Forelimb muscle (tissue), 1 donor: ENCODE measurements at places on chromosomes 3 and 15. TPM values are rescaled to one million over a fixed set of nuclear protein-coding genes. Genes with fewer than 3 reads are reported as not detected.

Gene PDCD7
- polyA plus RNA-seq = 19.5 TPM

Gene ANO10
- 14.6 TPM for polyA plus RNA-seq

Gene GRAMD2A
- 2.5 TPM for polyA plus RNA-seq

Gene SMAD6
- 3.7 TPM for polyA plus RNA-seq

Gene ZBTB47
- polyA plus RNA-seq = 36.9 TPM

Gene RTP3
- 0.14 TPM for polyA plus RNA-seq

Gene THOC7
- polyA plus RNA-seq = 52.7 TPM

DNA sequence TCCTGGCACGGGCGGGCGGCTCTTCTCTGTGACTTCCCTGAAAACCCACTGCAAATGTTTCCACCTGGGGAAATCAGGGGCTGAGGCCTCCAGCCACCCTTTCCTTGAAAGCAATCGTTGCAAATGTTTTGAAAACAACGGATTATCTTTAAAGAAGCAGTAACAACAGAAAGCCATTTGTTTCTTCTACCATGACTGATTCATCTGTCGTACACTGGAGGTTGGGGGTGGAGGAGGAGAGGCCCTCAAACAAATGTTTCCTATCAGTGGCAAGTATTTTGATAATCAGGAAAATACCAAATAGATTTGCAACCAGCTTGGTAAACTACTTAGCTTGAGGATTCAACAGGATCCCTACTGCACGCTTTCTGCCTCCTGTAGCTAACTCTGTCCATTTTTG is 114.9 kb downstream of the PDZRN3 start:
- DNase-seq = no peak

- DNase-seq = no peak
Observed at GRCh38 chr3:134378384-134378783, 4.1 kb upstream of the AMOTL2 start.

DNA sequence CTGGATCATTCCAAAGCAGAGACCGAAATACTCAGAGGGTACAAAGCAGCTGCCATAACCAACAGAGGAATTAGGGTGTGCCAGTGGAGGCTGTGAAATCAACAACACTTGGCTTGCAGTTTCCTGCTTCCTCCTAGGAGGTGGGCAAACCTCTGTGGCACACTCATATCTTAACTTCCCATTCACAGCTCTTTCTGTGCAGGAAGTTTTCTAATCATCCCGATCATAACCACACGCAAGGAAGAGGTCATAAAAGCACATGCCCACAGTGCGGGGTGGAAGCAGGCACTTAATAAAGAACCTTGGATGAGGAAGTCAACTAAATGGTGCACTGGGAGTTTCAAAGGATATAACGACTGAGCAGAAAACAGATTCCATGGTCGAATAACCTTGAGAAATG is 5.1 kb downstream of the SCAMP2 start:
- no peak for DNase-seq

GRCh38 chr15:52636459-52636858 is 42.7 kb downstream of the ATOSA start:
- DNase-seq = no peak

- no peak for DNase-seq
Observed at GRCh38 chr15:69215314-69216035, 55.0 kb downstream of the GLCE start.

DNA sequence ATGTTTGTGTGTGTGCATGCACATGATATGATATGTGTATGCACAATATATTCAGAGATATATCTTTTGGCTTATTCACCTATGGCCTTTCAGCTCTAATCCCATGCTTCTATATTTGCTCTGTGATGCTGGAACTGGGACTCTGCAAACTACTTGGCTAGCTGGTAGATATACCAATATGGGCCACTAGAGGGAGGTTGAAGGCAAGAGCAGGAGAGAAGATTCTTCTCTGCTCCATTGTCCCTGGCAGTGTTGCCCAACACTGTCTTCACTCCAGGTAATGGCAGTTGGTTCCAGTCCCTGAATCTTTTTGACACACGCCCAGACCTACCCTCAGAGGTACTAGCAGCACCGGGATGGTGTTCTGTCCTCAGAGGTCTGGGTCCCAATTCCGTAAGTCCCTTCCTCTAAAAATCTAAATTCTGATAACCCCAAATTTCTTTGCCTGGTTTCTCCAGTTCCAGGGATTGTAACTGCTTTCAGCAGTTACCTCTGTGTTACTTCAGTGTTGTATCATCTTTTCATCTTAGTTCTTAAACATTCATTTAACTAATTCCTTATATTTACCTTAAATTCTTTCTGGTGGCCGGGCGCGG is 44.7 kb downstream of the GTPBP8 start:
- DNase-seq = no peak

DNA sequence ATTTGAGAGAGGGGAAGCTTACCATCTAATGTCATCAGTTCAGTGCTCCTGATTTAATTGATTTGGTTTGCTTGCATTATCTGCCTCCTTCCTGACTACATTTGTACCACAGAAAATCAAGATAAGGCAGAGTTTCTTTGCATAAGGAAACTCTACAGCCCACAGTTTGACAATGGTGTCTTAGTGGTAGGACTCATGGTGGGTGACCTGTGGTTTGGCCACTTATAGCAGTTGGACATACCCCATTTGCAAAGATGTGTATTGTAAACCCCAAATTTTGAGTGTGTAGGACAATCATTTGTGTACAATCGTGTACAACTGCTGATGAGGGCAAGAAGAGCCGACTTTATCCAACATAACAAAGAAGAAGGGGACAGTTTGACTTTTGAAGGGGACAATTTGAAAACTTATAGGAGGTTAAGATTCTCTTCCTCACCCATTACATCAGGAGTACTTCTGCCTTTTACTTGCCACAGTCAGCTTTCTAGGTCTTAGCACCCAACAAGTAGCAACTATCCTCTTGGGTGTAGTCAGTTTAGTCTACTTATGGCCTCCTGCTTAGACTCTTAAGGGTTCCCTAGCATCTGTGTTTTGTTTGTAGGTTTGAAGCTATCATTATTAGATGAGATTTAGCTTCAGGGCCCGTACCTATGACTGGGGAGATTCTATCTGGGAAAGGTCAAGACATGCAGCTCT is 6.2 kb downstream of the TGFBR2 start:
- no peak for DNase-seq

GRCh38 chr15:84669726-84670125 is 11.7 kb upstream of the NMB start:
- DNase-seq = no peak

DNA sequence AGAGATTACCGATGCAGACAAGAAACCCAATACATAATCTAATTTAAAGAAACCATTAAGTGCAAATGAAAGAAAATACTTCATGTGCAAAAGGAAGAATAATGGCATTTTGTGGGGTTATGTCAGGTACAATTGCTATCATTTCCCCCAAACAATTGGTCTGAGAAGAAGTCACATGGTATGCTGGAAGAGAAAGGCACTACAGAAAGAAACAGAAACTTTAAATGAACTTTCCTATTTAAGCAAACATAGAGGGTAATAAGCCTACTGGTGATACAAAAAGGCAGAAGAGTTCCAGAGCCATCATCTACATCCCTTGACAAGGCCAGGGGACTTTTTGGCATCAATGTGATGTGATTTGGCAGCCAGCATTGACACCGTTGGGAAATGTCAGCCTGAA is 302.4 kb upstream of the WNT5A start:
- DNase-seq = no peak

- no peak for DNase-seq
Observed at GRCh38 chr3:59472541-59472940, 422.7 kb upstream of the CFAP20DC start.

DNA sequence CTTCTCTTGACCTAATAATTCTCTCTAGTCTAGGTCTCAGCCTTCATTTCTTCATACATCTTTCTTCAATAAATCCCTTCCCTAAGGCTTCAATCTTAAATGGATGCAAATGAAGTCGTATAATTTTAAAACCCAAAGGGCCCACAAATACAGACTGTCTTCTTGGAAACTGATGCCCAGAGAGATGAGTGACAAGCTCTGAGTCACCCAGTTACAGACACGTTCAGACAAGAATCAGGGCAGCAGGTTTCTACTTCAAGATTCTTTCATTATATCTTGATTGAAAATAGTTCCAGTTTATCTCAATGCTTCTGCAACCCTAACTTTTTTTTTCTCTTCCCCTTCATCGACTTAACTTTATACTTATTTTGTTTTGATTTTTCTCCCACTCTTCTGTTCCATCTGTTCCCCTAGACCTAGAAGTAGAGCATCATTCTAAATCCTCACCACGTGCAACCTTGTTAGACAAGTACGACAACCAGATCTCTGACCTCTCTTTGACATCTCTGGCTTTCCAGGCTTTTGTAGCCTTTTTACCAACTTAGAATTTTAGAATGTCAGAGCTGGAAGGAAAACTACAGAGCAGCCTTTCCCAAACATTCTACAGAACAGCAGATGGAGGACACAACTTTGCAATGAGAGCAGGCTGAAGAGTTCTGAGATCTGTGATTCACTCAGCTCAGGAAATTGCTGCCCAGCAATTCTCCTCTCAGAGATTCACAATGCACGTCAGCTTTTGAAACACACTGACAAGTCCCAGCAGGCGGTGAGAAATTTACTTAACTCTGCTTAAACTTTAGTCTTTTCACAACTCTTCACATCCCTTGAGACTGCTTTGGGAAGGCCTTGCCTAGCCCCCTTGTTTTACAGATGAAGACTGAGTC is 25.3 kb downstream of the NCEH1 start:
- no peak for DNase-seq

GRCh38 chr3:4908433-4909156 is 70.6 kb upstream of the BHLHE40 start:
- no peak for DNase-seq

DNA sequence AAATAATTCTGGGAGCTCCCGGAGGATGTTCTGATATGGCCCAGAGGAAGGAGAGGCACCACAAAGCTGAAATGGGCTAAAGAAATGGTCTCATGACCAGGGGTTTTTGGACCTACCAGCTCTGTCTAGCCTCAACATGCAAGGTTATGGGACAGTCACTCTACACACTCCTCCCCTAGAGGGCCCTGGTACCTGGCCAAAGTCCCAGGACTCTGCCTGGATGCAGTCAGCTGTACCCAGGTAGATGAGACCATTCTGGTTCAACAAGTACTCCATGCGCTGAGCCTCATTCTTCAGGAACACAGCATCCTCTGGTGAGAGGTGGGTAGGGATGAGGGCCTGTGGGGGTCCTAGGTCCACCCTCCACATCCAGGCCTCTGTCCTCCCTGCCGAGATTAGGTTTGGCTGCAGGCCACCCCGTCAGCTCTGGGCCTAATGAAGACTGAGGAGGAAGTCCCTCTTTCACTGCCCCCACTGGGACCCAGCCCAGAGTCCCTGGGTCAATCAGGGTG is 9.5 kb downstream of the EPB42 start:
- no peak for DNase-seq

DNA sequence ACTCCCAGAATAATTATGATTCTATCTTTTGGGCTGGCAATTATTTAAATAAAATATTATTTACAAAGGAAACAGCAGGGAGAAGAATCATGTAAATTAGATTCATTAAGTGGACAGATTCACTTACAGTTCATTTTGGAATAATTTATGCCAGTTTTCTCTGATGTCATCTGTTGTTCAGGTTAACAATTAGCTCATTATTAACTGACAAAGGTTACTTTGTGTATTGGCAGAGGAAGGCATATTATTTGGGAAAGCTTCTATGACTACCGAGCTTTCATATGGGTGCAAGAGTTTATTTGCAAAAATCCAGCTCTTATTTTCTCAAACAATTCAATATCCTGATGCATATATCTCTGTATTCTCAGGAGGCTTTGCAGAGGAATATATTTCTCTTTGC is 224.4 kb downstream of the CHST2 start:
- no peak for DNase-seq

DNA sequence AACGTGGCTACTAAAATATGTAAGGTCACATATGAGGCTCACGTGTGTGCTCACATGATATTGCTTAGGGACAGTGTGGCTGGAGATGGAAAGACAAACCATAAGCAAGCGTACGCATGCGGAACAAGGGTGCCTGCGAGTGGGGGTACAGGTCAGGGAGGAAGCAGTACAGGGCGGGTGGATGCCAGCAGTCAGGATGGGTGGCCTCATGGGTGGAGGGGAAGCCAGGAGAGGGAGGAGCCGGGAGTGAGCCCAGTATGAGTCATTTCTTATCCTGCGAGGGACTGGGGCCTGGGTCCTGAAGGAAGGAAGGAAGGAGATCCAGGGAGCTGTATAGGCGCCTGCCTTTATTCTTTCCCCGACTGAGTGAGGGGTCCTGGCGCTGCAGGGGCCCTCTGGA is 42.0 kb upstream of the CGNL1 start:
- no peak for DNase-seq

DNA sequence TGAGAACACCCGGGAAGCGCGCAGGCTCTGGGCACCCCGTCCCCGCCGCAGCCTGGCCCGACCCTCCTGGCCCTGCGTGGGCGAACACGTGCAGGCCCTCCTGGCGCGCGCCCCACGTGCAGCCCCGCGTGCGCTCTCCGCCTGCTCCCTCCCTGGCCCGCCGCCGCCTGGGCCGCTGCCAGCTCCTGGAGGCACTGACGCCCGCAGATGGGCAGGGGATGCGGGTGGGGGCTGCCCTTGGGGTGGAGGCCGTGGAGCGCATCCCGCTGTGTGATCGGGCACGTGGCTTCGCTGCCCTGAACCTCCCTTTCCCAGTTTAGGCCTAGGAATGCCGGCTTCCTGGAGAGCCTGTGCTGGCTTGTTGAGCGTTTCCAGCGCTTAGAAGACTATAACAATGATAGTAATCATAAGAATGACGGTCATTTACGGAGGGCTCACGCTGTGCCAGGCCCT is 104.6 kb upstream of the SLC6A6 start:
- no peak for DNase-seq

DNA sequence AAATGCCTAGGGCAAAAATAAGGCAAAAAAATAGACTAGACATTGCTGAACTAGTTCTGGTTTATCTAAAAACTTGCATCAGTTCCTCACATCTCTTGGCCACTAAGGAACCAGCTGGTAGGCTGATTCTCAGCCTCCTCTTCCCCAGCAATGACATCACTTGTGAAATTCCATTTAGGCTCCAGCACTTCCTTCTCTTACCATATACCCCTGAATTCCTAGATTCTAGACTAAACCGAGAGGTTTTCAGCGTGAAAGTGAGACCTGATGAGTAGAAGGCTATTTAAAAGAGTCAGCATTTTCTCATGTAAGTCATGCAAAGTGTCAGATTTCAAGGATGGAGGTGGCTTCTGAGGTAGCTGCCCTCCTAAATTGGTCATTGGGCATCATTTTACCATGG is 247.1 kb upstream of the CDIN1 start:
- no peak for DNase-seq

DNA sequence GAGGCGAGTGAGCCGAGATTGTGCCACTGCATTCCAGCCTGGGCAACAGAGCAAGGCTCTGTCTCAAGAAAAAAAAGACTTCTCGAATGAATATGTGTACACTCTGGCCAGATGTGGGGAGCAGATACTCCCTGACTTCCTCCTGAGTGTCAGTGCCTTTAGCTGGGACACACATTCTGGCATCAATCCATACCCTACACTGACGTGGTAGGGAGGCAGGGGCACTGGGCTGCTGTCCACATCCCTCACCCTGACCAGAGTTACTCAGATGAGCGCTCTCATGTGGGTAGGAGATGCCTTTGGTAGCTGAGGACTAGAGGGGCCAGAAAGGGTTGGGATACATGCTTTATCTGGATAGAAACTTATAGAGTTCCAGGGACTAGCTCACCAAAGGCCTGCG is 15.6 kb downstream of the LIMD1 start:
- DNase-seq = no peak
